H7 (cell line): ENCODE measurements at places on chromosomes 11 and 22. TPM values are rescaled to one million over a fixed set of nuclear protein-coding genes. Genes with fewer than 3 reads are reported as not detected.

The LYVE1 gene
- total RNA-seq = 0.11 and 0.55 TPM in 2 replicates

- no peak for DNase-seq
These were observed 204.0 kb upstream of the NECTIN1 start for GRCh38 chr11:119932828-119933562.

DNA sequence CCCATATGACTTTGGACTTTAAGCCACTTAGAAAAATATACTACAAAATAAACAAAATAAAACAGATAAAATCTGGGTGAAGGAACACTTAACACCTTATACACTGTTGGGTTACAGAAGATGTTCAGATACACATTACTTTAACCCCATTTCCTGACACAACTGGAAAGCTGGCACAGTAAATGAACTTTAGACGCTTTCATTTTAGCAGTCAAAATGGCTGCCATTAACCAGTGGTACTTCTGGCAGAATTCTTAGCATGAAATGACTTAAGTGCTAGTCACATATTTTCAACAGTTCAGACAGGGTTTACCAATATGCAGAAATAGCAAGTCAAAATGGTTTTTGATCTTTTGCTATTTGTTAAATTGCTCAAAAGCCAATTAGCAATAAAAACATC, 37.9 kb downstream of the PIK3C2A start:
- DNase-seq = no peak

GRCh38 chr22:48434156-48434867, 1393.4 kb downstream of the BRD1 start:
- DNase-seq = no peak

DNA sequence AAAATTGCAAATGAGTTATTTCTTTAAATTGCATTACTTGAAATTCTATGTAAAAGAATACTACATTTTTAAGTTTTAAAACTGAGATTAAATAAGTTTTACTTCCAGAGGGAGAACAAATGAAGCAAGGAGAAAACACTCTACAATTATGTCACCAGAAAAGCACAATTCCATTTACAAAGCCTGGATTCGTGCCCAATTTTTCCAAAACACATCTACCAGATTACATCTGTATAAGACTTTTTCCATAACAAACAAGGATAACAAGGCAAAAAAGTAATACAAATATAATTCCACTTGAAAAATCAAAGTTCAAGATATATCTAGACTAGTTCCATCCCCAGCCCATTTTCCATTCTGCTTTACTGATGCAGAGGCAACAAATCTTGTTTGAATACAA, 40.5 kb downstream of the MTMR2 start:
- no peak for DNase-seq

The EFEMP2 gene
- 8.5 and 13.2 TPM in 2 replicates for total RNA-seq

The CRYBB2 gene
- 0.59 TPM in 1 of 2 replicates, not detected in the other for total RNA-seq

DNA sequence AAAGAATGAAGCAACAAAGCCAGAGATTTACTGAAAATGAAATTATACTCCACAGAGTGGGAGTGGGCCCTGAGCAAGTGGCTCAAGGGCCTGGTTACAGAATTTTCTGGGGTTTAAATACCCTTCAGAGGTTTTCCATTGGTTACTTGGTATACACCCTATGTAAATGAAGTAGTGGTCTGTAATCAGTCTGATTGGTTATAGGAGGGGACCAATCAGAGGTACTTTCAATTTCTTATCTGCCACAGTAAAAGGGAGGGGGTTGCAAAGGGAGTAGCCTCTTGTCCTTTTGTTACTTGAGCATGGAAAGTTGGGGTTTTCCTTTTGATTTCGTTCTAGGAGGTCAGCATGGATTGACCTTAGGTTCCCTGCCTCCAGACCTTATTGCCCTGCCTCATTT, 63.5 kb downstream of the ATM start:
- no peak for DNase-seq

DNA sequence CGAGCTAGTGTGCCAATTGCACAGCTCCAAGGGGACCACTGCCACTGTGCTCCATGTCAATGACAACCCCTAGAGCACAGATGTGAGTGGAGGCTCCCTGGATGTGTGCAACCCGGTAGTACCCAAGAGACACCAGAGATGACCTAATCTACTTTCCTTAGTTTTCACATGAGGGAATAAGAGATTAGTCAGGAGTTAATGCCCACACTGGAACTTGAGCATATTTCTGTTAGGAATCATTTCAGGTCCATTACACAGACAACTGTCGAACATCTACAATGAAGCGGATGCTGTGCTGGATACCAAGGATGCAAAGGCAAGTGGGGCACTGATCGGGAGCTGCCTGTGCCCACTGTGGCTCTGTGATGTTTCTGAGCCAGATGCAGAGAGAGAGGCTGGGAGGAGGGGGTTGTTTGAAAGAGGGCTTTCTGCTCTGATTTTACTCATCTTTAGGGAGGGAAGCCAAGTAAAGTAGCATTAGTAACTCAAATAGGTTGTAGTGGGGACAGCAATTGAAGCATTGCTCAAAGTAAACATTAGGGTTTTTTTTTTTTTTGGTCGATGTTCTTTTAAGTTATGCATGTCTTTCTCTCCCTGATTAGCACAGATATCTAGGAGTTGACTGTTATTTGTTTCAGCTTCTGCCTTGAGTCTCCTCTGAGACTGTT, 82.5 kb upstream of the SORL1-AS1 start:
- no peak for DNase-seq

DNA sequence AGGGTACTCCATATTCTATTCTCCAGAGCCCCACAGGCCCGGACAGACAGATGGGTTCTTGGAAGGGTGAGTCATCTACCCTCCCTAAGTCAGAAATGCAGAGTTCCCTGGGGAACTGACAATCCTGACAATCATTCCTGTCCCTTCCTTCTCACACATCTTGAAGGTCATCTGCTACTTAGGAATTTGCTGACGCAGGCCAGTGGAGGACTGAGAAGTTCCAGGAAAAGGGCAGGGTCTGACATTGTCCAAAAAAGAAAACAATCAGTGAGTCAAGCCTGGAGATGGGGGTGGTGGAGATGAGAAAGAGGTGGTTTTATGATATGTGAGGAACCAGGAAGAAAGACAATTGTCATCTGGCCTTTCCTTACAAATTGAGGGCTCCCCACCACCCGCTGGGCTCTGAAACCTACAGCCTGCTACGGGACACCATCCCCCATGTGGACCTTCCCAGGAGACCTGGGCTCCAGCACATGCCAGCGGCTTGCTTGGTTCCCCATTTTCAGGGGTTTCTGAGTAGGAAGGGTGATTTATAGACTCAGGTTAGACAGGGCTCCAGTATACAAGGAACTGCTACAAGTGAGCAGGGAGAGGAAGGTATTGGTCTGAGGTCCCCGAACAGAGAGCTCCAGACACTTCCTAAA, 12.9 kb downstream of the CD59 start:
- DNase-seq = no peak

DNA sequence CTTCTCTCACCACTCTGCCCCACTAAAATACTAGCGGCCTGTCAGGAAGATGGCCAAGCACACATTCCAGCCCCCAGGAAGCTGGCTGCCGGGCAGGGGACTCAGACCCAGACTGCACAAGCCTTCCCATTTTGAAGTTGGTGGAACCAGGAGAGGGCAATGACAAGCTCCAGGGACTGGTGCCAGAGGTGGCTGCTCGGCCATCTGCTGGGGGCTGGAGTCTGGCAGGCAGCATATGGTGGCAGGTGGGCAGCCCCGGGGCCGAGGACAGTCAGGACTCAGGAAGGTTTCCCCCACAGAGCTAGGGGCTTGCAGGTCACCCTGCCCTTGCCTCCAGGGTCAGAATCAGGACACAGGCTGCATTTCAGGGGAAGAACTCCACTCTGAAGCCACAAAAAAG, 22.6 kb downstream of the KCNJ5 start:
- no peak for DNase-seq

The LARGE2 gene
- total RNA-seq = 36.6 and 38.6 TPM in 2 replicates

- peak; percentile 85 for DNase-seq
These were observed 38.3 kb upstream of the NNMT start for GRCh38 chr11:114257621-114258558.

DNA sequence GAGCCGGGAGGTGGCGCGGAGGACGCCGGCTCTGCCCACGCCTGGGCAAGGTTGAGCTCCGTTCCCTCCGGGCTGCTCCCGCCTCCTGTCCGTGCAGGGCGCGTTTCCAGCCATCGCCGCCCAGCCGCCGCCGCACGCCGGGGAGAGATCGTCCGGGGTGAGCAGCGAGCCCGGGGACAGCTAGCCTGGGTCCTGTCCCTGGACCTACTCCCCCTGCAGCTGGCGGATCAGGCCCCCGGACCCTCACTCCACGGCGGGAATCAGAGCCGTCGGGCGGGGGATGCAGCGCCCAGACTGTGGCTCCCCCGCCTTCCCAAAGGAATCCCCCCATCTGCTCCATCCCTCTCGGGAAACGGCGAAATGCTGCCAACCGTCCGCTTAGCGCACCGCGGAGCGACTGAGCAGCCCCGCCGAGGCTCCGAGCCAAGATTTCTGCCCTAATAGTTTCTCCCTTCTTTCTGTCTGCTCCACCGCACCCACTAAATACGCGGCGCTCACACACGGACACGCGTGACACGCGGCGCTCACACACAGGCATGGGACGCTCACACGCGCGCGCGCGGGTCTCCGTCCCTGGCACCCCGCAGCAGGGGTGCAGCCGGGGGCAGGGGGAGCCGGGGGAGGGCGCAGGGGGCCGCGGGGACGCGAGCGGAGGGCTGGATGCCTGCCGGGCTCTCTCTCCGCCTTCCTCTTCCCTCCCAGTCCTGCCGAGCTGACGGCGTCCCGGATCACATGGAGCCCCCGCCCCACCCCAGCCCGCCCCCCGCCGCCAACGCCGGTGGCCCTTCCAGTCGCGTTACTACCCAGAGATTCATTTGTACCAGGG, at the start of gene KCNJ5:
Gene KCNJ5 (plus strand): TSS at position 814 of the 826 bp plus-strand sequence. CDS start 19,918 bp downstream, outside the sequence.
- peak; percentile 88 for DNase-seq

The DUSP8 gene
- total RNA-seq = 1.7 and 2.7 TPM in 2 replicates

The ANKK1 gene
- not detected in 2 replicates for total RNA-seq

The USP2 gene
- 2.7 and 2.8 TPM in 2 replicates for total RNA-seq

The OR51B2 gene
- total RNA-seq = not detected in 2 replicates

The ABCC8 gene
- 0.15 and 0.55 TPM in 2 replicates for total RNA-seq

The TYR gene
- not detected in 2 replicates for total RNA-seq
